ENCODE measurements at places on chromosomes 3 and 15.

- DNase-seq, result no peak
Measured at GRCh38 chr3:125585595-125586223, 9.6 kb downstream of the OSBPL11 start.

DNA sequence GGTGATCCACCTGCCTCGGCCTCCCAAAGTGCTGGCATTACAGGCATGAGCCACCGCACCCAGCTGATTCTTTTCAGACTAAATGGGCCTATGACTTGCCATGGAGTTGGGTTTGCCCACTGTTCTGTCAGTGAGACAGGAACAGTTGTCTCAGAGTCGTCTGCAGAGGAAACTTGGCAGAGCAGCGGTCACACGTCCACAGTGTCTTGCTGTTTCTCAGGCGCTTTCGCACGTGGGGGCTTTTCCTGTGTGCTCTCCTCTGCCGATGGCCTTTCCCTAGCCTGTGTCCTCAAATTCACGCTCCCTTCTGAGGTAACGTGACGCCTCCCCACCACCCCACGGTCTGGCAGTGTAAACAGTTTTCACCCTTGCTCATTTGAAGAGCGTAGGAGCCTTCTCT is 11.3 kb downstream of the TMEM44 start:
- DNase-seq, result no peak

GRCh38 chr3:126912027-126912422 is 70.9 kb upstream of the PLXNA1 start:
- no peak for DNase-seq

GRCh38 chr3:14948609-14949038 is 1.2 kb downstream of the NR2C2 start:
- DNase-seq, result no peak

DNA sequence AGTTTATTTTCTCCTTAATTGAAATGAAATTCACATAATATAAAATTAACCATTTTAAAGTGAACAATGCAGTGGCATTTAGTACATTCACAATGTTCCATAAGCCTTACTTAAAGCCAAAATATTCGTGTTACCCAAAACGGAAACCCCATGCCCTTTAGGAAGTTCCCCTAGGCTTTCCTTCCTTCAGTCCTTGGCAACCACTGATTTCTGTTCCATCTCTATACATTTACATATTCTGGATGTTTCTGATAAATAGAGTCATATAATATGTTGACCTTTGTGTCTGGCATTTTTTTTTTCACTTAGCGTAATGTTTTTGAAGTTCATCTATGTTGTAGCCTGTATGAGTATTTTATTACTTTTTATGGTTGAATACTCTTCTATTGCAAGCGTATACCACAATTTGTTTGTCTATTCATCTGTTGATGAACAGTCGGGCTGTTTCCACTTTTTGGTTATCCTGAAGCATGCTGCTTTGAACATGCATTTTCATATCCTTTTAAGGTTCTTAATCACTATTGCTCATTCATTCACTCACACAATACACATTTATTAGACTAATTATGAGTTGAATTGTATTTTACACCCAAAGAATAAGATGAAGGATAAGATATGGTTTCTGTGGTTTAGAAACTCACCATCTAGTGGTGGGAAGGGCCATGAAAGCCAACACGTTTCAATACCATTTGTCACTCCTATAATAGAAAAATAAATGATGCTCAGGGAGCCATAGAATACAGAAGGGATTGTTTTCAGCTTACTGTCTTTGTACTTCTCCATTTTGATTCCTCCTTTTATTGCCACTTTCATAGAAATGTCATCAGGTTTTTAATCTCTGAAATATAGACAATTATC is 408.2 kb upstream of the CBLB start:
- no peak for DNase-seq

DNA sequence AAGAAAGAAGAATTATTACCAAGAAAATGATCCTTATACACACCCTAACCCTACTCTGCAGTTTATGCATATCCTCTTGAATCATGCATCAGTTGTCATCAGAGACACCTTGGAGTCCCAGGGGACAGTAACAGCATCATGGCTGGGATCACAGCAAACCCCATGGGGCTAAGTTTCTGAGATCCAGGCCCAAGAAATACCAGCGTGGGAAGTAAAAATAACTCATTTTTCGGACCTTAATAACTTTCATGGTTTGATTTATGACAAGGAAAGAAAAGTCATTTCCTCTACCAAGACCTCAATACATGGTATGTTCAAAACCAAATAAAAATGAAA is 38.8 kb upstream of the B3GNT5 start:
- DNase-seq, result no peak

Data from GM12891 (cell line).